ENCODE measurements at places on chromosomes 7 and 10. TPM values are rescaled to one million over a fixed set of nuclear protein-coding genes. Genes with fewer than 3 reads are reported as not detected.

MEPCE gene
- total RNA-seq, result 25.1 TPM

GIMAP5 gene
- total RNA-seq, result 435 TPM

ZNF735 gene
- not detected for total RNA-seq

FGFBP3 gene
- 0.40 TPM for total RNA-seq

NEBL gene
- 4.4 TPM for total RNA-seq

KCNIP2 gene
- under 0.01 TPM for total RNA-seq

GIMAP2 gene
- total RNA-seq, result 42.3 TPM

CTAGE4 gene
- total RNA-seq, result not detected

ZNF479 gene
- total RNA-seq, result not detected

PAX4 gene
- total RNA-seq, result not detected

GRCh38 chr10:127563718-127564553 lies 14.8 kb downstream of the NPS start:
- DNase-seq, result peak; percentile 19

DNA sequence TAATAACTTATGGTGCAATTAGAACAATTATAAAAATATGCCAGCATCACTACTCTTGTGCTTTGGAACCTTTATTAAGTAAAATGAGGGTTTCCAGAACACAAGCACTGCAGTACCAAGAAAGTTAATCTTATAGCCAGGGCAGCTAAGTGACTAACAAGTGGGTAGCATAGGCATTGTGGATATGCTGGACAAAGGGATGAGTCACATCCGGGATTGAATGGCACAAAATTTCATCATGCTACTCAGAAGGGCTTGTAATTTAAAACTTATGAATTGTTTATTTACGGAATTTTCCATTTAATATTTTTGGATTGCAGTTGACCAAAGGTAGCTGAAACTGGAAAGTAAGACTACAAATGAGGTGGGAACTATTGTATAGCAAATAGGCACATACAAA lies 250.6 kb downstream of the C7orf25 start:
- DNase-seq, result no peak

DNA sequence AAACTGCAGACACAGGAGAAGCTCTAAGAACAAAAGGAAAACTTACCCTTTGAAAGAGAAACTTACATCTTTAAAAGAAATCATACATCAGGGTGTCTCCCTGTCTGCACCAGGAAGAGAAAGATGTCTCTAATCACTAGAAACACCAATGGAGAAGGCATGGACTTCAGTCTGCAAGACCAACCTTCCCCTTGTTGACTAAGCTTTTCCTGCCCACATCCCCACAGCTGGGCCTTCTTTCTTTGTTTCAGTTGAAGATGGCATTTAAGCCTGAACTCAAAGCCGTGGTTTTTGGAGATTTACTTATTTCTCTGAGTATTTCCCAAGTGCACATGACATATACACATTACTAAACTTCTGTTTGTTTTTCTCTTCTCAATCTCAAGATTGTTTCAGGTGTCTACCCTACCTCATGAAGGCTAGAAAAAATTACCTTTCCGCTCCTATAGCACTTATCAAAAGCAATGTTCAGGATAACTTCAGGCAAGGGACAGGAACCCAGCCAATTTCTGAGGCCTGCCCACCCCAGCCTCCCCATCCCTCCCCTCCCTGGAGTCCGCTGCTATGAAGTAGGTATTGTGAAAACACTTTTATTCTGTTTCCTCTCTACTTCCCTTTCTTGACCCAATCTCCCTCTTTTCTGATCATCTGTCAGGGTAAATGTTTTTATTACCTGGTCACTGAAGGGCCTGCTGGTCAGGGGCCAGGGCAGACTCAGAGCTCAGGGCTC lies 2.8 kb upstream of the SLC29A3 start:
- no peak for DNase-seq

- no peak for DNase-seq
Observed at GRCh38 chr10:61655335-61655851, 7.3 kb upstream of the CABCOCO1 start.

GRCh38 chr7:120165227-120165626 lies 107.7 kb upstream of the KCND2 start:
- DNase-seq, result no peak

GRCh38 chr7:123656544-123657303 lies 1.1 kb downstream of the LMOD2 start:
- no peak for DNase-seq

GRCh38 chr10:77290528-77291155 lies 347.0 kb downstream of the KCNMA1 start:
- DNase-seq, result no peak

- no peak for DNase-seq
Observed at GRCh38 chr10:132606031-132606491, 68.5 kb downstream of the INPP5A start.

DNA sequence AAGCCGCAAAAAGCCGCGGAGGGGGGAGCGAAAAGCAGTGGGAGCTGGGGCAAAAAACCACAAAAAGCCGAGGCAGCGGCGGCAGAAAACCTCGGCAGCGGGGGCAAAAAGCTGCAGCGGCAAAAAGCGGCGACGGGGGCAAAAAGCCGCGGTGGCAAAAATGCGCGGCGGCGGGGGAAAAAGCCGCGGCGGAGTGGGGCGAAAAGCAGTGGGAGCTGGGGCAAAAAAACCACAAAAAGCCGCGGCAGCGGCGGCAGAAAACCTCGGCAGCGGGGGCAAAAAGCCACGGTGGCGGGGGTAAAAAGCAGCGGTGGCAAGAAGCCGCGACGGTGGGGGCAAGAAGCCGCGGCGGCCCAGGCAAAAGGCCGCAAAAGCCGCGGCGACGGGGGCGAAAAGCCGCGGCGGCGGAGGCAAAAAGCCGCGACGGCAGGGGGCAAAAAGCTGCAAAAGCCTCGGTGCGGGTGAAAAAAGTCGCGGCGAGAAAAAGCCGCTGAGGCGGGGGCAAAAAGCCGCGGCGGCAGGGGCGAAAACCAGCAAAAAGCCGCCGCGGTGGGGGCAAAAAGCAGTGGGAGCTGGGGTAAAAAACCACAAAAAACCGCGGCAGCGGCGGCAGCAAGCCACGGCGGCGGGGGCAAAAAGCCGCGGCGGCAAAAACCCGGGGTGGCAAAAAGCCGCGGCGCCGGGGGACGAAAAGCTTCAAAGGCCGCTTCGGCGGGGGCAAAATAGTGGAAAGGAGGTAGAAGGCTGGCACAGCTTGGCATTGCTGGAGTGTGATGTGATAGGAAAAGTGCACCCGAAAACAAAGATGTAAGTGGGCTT lies 135.9 kb downstream of the ZNF92 start:
- peak; percentile 0 for DNase-seq

DNA sequence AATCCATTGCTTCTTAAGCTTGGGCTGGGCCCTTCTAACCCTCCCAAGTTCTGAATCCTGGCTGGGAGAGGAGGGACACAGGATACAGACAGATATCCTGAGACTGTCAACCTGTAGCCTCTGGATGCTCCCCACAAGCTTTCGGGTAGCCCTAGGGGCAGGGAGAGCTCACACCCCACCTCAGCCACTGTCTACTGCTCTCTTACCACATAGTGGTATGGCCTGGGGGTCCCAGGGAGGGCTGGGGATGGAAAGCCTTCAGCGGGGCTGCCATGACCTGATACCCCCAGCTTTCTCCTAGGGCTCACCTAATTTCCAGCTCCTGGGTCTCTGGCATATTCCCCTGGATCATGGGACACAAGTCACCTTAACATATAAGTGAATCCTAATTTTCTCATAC lies 25.1 kb downstream of the CRHR2 start:
- DNase-seq, result no peak

DNA sequence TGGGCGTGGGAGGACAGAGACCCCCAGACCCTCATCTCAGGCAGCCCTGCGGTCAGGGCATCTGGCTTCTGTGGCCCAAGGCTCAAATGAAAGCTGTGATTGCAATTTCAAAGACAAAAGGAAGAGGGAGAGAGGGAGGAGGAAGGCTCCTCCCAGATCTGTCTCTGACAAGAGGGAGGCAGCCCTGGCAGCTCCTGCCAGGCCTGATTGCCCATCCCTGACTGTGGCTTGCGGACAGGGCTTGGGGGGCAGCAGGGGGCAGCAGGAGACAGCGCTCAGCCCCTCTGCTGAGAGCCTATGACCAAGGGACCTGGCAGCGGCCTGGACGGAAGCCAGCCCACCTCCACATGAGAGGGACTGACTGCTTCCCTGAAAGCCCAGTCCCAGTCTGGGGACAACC lies 91.8 kb downstream of the PTPRN2 start:
- DNase-seq, result peak; percentile 1

DNA sequence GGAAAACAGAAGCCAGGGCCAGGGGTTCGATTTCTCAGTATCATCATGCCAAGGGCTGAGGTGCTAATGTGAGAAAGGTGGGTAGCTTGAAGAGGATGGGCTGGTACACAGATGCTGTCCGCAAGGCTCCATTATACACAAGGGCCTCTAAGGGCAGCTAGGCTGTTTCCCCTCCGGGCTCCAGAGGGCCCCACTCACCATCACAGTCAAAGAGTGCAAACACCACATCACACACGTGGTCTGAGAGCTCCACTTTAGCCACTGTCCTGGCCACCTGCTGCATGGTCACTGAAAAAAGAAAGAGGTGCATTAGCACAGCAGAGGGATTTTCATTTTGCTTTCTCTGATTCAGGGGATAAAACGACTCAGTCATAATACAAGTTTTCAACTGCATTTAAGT lies 20.9 kb upstream of the DNAJB12 start:
- DNase-seq, result no peak

DNA sequence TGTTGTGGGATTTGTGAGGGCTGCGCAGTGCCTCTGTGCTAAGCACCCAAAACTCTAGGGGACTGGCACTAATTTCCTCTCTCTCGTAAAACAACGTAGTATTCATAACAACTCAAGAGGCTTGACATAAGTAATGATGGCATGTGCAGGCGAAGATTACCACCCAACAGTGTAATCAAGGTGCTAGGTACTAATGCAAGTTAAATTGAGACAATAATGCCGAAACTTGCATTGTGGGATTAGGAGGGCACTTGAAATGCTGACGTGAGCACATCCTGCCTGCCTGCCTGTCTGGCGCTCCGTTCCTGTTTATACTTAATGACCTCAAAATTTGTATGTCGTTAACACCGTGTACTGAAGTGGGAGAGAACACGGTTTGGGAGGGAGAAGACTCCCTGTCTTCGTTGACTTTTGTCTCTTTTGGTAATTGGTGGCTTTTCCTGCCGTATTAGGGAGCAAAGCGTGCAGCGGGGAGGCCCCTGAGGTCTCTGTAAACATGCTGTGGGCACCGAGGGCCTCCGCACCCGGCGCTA lies 139.0 kb downstream of the MGMT start:
- DNase-seq, result no peak

GRCh38 chr7:4237296-4238235 lies 444.5 kb upstream of the FOXK1 start:
- DNase-seq, result no peak

- DNase-seq, result no peak
Observed at GRCh38 chr7:155303897-155304296, 6.2 kb downstream of the INSIG1 start.

DNA sequence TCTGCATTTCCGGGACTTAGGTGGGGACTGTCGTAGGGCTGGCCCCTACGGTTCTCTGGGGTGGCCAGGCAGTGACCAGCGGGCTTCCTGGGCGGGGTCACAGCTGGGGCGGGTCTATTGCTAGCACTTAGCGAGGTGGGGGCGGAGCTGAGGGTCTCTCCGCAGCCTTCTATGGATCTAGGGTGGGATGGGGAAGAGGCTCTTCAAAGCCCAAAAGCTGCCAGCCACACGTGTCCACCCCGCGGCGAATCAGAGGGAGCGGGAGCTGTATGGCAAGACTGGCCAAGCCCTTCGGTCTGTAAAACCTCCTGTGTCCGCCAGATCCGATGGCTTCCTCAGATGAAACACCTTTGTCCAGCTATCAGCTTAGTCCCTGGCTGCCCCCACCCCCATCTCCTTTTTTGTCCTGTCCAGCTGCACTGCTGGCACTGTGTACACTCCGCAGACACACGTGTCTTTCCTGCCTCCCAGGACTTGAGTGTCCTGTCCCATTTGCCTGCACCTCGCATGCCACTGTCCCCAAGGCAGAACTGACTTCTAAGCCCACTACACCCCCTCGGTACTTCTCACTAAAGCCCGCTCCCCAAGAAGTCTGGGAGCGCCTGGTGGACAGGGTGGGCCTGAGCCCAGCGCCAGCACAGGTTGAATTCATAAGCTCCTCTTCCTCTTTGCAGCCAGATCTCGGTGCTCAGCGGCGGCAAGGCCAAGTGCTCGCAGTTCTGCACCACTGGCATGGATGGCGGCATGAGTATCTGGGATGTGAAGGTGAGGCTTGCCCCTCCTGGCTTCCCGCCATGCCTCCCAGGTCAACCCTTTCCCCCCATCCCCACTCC lies 14.8 kb downstream of the PDAP1 start:
- no peak for DNase-seq

GRCh38 chr7:22397981-22398380 lies 41.0 kb upstream of the RAPGEF5 start:
- DNase-seq, result no peak

DNA sequence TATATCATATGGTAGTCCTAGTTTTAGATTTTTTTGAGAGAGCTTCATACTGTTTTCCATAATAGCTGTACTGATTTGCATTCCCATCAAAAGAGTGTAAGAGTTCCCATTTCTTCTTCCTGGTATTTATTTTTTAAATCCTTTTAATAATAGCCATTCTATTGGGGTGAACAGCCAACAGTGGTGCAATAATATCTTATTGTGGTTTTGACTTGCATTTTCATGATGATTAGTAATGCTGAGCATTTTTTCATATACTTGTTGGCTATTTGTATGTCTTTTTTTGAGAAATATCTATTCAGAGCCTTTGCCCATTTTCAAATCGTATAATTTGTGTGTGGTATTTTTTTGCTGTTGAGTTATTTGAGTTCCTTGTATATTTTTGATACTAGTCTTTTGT lies 167.4 kb downstream of the FZD1 start:
- no peak for DNase-seq

DNA sequence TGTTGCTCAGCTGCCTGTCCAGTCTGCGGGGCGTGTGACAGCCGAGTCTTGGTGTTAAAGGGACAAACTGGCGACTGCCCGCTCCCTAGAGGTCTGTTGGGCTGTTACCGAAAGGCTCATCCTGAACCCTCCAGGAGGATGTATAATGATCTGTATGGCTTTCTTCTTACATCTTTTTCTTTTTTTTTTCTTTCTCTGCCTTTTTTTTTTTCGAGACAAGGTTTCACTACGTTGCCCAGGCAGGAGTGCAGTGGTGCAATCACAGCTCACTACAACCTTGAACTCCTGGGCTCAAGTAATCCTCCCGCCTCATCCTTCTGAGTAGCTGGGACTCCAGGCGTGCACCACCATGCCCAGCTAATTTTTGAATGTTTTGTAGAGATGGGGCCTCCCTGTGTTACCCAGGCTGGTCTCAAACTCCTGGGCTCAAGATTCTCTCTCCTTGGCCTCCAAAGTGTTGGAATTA lies 857 bp downstream of the INTS15 start:
- no peak for DNase-seq

GRCh38 chr10:3886191-3886590 lies 101.2 kb upstream of the KLF6 start:
- DNase-seq, result peak; percentile 52

DNA sequence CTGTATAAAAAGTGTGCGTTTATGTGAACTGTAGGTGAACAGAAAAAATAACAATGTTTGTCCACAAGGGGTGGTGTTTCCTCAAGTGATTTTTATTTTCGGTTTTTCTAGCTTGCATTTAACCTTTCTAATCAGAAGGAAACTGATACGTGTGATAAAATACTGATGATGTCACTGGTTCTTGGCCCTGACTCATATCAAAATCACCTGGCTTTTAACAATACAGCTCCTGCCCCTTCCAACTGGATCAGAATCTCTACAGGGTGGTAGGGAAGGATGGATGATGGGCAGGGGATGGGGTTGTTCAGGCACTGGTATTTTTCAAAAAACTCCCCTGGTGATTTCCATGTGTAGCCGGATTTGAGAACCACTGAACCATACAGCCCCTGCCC lies 10.9 kb downstream of the NPFFR1 start:
- DNase-seq, result peak; percentile 37

- no peak for DNase-seq
Observed at GRCh38 chr7:157006829-157007469, 3.5 kb downstream of the MNX1 start.

- DNase-seq, result no peak
Observed at GRCh38 chr7:147376192-147376591, 1214.4 kb upstream of the C7orf33 start.
